ENCODE measurements at places on chromosomes 11 and 22.
A peak's percentile ranks its signal among the peaks of the same experiment; 100 is the strongest.

DNA sequence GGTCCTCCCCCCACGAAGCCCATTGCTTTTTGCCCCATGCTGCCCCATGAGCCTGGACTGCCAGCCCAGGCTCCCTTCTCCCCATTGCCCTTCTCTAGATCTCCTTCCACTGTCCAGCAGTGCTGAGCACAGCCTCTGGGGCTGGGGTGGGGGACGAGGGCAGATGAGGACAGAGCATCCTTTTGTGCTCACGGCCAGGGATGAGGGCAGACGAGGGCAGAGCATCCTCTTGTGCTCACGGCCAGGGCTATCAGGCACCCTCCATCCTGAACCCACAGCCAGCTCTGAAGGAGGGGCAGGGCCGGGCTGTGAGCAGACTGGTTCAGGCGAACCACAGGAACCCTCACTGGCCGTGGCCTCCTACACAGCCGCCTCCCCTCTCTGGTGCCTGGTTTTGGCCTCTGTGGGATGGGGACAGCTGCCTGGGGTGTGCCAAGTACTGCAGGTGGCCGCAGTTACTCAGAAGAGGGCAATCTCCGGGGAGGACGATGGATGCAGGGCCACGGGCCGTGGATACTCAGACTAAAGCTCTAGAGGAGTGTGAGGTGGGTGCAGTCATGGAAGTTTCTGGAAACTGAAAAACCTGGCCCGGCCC is 1258.8 kb downstream of the BRD1 start:
- no peak for DNase-seq

- DNase-seq = no peak
Observed at GRCh38 chr11:62398011-62398994, 20.5 kb upstream of the SCGB1A1 start.

GRCh38 chr22:40855979-40856512 is 393 bp downstream of the ST13 start:
- DNase-seq = peak; percentile 42

- peak; percentile 5 for DNase-seq
Observed at GRCh38 chr11:81658722-81659121, 1074.9 kb downstream of the FAM181B start.

DNA sequence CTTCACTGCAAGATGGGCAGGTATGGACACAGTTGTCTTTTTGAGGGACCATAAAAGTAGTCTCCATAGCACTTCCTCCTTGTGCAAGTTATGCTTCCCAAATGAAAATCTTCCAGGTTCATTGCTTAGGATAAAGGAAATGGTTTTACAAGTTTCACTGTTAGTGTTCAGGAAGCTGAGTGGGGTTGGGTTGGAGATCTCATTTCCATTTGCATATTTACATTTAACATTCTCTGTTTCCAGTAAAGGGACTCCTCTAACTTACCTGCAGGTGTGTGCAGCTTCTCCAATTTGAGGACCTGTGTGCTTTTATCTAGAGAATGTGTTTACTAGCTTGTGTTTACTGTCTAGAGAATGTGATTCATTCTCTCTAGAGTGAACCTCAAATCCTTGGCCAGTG is 141.3 kb upstream of the POU2AF2 start:
- no peak for DNase-seq
